Left lung (tissue), 14 donors: ENCODE measurements at places on chromosomes 5 and 9. TPM values are rescaled to one million over a fixed set of nuclear protein-coding genes. Genes with fewer than 3 reads are reported as not detected.

- no peak for DNase-seq
Measured at GRCh38 chr5:118366429-118366828, 621.9 kb downstream of the DTWD2 start.

- no peak for DNase-seq
Measured at GRCh38 chr5:10445352-10445751, 3.7 kb downstream of the ROPN1L start.

DNA sequence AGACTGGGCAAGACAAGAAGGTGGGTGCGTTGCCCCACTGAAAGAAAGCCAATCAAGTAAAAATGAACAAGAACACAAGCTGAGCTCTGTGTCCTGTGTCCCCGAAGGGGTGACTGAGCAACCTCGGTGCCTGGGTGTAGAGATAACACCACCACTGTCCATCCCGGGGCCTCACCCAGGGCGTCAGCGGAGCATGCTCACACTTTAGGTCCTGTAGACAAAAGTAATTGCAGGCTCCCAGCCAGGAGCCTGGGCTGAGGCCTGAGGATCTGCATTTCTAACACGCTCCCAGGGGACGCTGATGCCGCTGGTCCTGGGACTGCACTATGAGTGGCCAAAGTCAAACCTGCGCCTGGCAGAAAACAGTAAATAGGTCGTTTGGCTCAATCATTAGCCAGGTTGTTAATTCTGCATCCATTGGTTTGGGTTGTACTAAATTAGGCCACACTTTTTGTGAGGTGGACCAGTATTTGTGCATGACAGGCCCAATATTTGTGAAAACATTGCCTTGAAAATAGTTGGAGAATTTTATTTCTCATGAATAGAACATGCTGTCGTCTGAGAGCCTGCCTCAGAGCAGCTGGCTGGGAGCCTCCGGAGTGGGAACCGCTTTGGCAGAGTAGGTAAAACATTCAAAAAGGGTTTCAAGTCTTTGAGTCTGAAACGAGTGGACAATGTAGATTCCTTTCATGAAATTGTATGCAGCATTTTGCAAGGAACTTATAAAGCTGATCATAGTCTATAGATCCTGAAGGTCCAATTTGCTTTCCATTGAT lies 38.3 kb downstream of the ANKRD33B start:
- DNase-seq, result no peak

MARVELD2 gene
- 24.6 TPM for total RNA-seq

DNA sequence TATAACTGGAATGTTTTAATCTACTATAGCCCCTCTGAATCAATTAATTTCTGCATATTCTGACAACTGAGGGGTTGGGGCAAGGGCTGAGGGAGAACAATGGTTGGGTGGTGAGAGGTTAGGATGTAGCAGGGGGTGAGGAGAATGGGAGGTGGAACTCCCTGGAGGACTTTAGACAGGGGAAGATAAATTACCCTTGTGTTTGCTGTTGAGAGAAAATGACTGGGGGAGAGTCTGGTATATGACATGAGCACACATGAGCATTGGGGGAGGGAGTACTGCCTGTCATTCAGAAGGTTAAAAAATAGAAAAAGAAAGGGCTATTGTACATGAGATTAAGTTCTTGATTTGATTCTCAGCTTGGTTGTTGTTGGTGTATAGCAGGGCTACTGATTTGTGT lies 37.2 kb upstream of the PAPPA start:
- no peak for DNase-seq

- DNase-seq, result no peak
Measured at GRCh38 chr5:107469485-107470294, 201.0 kb downstream of the EFNA5 start.

FBN2 gene
- total RNA-seq, result 2.7 TPM

DNA sequence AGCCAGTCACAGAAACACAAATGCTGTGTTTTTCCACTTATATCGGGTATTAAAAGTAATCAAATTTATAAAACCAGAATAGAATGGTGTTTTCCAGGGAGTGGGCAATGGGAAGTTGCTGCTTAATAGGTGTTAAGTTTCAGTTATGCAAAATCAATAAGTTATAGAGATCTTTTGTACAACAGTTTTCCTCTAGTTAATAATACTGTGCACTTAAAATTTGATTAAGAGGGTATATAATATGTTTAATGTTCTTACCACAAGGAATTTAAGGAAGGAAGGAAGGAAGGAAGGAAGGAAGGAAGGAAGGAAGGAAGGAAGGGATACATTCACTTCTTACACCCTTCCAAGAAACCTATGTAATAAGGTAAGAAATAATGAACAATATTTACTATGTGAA lies 867.7 kb upstream of the CDH6 start:
- DNase-seq, result no peak

GRCh38 chr9:86926145-86926544 lies 21.2 kb downstream of the GAS1 start:
- no peak for DNase-seq

GRCh38 chr5:178389026-178389729 lies 156.6 kb upstream of the PHYKPL start:
- no peak for DNase-seq

DNA sequence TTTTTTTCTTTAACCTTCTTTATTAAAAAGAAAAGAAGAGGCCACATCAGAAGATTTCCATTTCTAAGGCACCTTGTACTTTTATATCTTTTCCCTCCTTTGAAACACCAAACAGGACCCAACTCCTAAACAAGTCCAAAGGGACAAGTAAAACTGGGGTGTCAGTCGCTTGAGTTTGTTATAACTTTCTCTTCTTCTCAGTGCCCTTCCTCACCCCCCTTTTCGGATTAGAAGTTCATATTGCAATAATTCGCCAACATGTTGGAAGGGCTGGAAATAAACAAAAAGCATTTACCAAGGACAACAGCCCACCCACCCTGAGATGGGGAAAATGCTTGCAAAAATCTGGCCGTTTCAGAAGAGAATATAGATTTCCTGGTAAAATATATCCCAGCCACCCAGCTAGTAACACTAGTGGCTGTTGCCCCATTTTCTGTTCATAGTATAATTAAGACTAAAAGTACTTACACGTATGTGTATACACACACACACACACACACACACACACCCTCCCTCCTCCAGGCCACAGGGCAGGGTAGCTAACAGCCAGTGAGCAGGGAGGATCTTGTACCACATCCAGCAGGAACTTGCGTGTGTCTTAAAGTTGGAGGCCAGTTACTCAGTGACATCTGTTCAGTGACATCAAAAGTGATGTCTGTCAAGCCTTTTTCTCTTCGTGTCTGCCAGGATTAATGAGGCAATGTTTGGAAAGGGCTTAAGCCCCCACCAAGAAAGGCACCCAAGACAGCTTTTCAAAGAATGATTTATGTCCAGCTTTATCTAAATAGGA lies 149.1 kb upstream of the KLF4 start:
- peak; percentile 83 for DNase-seq

GRCh38 chr9:118252027-118252426 lies 547.8 kb downstream of the TLR4 start:
- DNase-seq, result no peak

TOR2A gene
- total RNA-seq, result 21.8 TPM

- DNase-seq, result peak; percentile 81
Measured at GRCh38 chr9:36328798-36329411, 70.7 kb upstream of the GNE start.

CAVIN4 gene
- 0.85 TPM for total RNA-seq

DNA sequence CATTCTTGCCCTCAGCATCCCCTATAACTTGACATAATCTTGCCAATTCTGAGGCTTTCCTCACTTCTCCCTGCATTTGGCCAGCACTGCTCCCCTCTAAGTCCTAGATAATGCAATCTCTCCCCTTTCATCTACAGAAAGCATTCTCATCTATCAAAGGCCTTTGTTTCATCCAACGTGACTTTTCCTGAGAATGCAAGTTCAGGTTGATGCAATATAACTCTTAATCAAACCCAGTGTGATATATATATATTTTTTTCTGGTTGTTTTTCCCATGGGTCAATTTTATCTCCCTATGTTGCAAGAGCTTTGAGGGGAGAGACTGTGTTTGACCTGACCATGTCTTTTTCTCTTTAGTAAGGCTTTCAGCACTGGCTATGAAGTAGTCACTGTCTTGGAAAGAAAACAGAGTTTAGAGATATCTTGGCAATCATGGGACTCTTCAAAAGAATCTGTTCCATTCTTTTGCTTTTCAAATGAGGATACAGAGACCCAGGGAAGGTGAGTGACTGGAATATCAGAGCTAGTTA lies 268.6 kb downstream of the TRPM3 start:
- DNase-seq, result no peak

- DNase-seq, result no peak
Measured at GRCh38 chr5:172149073-172149472, 39.0 kb downstream of the STK10 start.

GRCh38 chr5:158519433-158520021 lies 580.2 kb downstream of the EBF1 start:
- no peak for DNase-seq

- DNase-seq, result no peak
Measured at GRCh38 chr9:90795084-90795483, 6.5 kb upstream of the SYK start.

C9 gene
- total RNA-seq, result not detected

GRCh38 chr9:130630506-130631330 lies 33.7 kb upstream of the PRDM12 start:
- no peak for DNase-seq

GRCh38 chr5:132321109-132321721 lies 27.0 kb downstream of the SLC22A4 start:
- DNase-seq, result no peak

DNA sequence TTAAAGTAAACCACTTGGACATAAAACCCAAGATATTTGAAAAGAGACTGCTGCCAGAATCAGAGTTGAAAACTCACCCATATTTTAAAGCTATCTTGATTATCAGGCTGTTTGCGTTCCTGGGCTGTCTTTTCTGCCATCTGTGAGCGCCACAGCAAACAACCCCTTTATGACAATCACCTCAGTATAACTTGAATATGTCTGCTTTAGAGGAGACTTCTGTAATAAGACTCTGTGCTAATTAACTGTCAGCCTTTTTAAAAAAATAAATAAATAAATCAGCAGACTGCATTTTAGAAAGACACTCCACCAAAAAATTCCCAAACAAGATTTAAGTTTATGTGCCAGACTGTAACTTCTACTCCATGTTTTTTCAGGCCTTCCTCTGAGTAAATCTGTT lies 375.7 kb upstream of the CCNH start:
- DNase-seq, result no peak

DNA sequence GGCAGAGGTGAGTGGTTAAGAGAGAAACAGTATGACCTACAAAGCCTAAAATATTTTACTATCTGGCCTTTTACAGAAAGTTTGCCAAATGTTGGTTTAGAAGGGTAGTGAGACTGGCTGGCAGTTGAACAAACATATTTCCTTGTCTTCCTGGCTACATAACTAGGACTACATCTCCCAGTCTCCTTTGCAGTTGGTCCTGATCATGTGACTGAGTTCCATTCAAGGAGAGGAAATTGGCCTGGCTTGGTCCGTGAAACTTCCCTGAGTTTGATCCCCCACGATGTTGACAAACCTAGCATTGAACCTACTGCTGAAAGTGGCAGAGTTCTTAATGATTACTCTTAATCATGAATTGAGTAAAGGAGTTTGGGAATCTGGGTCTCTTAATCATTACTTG lies 280.8 kb downstream of the SLIT3 start:
- no peak for DNase-seq

DNA sequence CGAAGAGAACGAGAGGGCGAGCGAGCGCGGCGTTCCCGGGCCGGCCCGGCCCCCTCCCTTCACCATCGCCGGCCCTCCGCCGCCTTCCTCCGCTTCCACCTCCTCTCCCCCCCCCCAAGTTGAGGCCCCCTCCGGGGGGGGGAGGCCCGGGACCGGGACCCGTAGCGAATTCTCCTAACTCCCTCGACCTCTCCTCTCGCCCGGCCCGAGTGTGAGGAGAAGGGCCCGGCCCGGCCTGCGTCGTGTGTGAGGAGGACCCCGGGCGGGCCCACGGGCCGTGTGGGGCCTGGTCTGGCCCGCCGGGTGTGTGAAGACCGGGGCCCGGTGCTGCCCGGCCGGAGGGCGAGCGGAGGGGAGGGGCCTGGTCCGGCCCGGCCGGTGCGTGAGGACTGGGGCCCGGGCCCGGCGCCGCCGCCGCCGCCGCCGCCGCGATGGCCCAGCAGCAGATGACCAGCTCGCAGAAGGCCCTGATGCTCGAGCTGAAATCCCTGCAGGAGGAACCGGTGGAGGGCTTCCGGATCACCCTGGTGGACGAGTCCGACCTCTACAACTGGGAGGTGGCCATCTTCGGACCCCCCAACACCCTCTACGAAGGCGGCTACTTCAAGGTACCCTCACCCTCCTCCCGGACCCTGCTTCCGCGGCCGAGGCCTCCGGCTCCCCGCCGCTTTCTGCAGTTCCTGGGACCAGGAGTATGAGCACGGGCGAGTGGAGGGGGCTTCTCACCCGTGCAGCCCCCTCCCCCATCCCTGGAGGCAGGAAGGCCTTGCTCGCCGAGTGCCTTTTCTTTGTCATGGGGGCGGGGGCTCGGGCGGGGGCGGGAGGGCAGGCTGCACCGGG lies 587 bp downstream of the UBE2R2 start:
- DNase-seq, result peak; percentile 77

GRCh38 chr9:101025940-101026339 lies 2.6 kb upstream of the PLPPR1 start:
- no peak for DNase-seq

DNA sequence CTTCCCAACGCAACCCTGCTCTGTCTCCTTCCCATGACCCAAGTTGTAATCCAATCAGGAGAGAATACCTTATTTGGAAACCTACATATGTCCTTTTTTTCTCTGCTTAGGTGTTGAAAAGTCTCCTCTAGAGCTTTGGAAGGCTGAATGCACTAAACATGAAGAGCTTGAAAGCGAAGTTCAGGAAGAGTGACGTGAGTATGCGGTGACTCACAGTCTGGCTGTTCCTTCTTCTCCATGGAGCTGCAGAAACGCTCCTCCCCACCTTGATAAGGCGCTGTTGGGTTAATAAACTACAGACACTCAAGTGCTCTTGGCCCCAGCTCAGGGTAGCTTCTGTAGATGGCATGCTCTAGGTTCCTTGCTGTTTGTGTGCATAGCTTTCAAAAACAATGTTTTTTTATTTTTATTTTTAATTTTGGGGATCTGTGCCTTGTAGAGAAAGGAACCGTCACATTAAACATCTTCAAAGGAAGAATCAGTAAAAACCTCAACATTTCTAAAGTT lies 30.7 kb downstream of the RAI14 start:
- DNase-seq, result peak; percentile 85

- no peak for DNase-seq
Measured at GRCh38 chr5:142686968-142687367, 1.1 kb upstream of the FGF1 start.

GRIA1 gene
- 3.4 TPM for total RNA-seq

DNA sequence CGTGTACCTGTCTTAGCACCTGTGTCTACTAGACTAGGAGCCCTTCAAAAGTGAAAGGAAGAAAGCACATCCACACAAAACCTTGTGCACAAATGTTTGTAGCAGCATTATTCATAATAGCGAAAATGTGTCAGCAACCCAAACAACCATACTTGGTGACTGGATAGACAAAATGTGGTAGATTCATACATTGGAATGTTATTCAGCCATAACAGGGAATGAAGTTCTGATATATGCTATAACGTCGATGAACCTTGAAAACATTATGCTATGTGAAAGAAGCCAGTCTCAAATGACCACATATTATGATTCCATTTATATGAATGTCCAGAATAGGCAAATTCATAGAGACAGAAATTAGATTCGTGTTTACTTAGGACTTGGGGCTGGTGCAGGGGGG lies 57.8 kb upstream of the LARP1 start:
- no peak for DNase-seq
